Mammary epithelial cell (primary cell): ENCODE measurements at places on chromosomes 6 and 20. TPM values are rescaled to one million over a fixed set of nuclear protein-coding genes. Genes with fewer than 3 reads are reported as not detected.

ULBP3 gene
- 8.6 and 14.5 TPM in 2 replicates for total RNA-seq

GPR63 gene
- total RNA-seq = 1.8 and 2.7 TPM in 2 replicates

RIN2 gene
- 42.2 TPM for total RNA-seq

PARD6B gene
- total RNA-seq = 5.6 and 7.8 TPM in 2 replicates

PTK7 gene
- total RNA-seq = 277 TPM

MUCL3 gene
- not detected in 2 replicates for total RNA-seq

FRMD1 gene
- not detected in 2 replicates for total RNA-seq

NKX2-4 gene
- total RNA-seq = not detected in 2 replicates

CCM2L gene
- total RNA-seq = not detected in 2 replicates

HSPA1A gene
- total RNA-seq = 10.8 and 67.8 TPM in 2 replicates

MAPK13 gene
- 11.9 and 15.0 TPM in 2 replicates for total RNA-seq

FOXS1 gene
- total RNA-seq = 0.17 TPM

ASIP gene
- not detected for total RNA-seq

ROS1 gene
- total RNA-seq = 0.67 and 1.5 TPM in 2 replicates
